Right ventricle myocardium inferior (tissue), 1 donor: ENCODE measurements at places on chromosomes 2 and 18.

DNA sequence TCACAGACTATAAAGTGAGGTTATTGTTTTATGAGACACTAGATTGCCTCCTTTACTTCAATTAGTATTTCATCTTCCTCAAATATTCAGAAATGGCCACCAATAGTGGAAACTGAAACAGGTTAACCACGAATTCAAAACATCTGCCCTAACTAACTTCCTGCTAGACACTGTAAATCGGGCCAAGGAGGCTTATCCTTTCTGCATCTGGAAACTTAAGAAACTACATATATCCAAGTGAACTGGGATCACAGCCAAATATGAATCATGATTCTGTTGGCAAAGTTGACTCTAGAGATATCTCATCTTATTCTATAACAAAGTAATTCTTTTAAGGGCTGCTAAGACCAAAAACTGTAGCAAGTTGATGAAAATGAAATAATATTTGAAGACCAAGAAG, 136.6 kb upstream of the ZC3H15 start:
- no peak for DNase-seq

DNA sequence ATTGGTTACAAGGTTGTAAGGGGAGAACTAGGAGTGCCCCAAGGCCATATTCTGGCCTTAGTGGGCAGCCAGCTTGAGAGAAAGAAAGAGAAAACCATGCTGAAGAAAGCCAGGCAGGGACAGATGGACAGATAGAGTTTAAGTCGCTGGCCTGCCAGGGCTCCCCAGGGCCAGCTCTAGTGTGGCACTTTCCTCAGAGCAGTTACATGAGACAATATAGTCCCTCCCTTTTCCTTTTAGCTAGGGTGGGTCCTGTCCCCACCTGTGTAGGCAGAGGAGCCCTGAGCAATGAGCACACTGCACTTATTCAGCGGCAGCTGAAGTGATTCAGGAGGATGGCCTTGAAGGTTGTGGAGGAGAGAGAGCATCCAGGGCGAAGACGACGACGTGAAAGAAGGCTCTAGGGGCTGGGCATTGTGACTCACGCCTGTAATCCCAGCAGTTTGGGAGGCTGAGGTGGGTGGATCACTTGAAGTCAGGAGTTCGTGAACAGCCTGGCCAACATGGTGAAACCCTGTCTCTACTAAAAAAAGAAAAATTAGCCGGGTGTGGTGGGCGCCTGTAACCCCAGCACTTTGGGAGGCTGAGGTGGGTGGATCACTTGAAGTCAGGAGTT, 152.0 kb upstream of the SLC1A4 start:
- no peak for DNase-seq

- DNase-seq: no peak
These were observed 184.2 kb upstream of the KLHL29 start for GRCh38 chr2:23200787-23201114.

DNA sequence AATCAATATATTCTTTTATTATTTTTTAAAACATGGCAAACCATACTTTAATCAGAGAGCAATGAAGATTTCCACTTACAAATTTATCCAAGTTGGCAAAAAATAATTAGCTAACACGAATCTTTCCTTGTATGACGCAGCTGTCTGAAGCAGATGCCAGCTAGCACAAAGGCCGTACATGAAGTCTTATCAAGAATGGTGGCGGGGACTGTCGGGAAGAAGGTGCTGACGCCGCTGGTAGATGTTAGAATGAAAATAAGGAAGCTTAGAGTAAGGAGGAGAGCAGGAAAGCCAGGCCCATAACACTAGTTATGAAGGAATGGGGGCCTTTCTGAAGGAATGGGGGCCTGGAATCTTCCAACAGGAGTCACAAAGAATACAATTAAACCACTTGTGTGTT, 96.7 kb downstream of the ZNF516 start:
- DNase-seq: no peak

DNA sequence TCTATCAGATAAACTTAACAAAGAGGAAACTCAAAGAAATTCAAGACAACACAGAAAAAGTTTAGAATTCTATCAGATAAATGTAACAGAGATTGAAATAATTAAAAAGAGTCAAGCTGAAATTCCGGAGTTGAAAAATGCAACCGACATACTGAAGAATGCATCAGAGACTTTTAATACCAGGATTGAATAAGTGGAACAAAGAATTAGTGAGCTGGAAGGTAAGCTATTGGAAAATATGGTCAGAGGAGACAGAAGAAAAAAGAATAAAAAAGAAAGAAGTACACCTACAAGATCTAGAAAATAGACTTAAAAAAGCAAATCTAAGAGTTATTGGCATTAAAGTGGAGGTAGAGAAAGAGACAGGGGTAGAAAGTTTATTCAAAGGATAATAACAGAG, 88.0 kb downstream of the ATP8B1 start:
- no peak for DNase-seq

- no peak for DNase-seq
These were observed 70.3 kb downstream of the ANTXR1 start for GRCh38 chr2:69083235-69083748.

DNA sequence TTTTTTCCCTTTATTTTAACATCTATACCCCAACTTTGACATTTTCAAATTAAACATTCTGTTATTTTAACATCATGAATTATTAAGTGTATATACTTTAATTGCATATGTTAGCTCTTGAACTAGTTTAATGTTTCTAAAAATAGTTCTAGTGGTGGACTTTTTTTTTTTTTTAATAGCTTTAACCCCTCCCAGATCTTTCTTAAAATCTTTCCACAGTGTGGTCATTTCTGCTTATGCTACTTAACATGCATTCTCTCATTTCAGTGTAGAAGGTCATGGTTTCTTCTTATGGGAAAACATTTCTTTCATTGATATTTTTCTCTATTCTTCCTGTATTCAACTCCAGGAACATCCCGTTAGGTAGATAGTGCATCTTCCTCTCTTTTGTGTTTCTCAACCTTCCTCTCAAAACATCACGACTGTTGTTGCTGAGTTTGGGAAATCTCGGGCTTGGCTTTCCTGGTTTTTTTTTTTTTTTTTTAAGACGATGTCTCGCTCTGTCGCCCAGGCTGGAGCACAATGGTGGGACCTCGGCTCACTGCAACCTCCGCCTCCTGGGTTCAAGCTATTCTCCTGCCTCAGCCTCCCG, 849 bp upstream of the TMEM18 start:
- no peak for DNase-seq

GRCh38 chr2:153287109-153287801, 191.3 kb downstream of the RPRM start:
- peak; percentile 71 for DNase-seq

GRCh38 chr2:56102866-56103265, 80.9 kb upstream of the CCDC85A start:
- no peak for DNase-seq

GRCh38 chr18:55390898-55391297, 197.1 kb downstream of the TCF4 start:
- DNase-seq: no peak

GRCh38 chr2:20062615-20063545, 11.5 kb upstream of the LAPTM4A start:
- DNase-seq: no peak

DNA sequence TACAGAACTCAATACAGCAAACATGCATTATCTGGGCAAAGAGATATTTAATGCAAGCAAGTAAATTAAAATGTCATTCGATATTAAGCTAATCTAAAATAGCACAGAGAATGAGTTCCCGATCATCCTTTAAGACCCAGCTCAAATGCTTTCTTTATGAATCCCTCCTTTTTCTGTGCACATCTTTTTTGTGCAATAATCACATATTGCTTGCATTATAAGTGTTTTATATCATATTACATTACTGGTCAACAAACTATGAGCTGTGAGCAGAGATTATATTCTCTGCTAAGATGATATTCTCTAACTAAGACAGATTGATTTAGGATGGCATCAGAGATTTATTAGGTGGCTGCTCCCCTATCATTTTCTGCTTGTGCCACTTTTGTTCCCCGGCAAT, 146.1 kb downstream of the ERBB4 start:
- no peak for DNase-seq

- no peak for DNase-seq
These were observed 217.1 kb downstream of the SLC4A3 start for GRCh38 chr2:219844401-219845091.

GRCh38 chr2:9574331-9574730, 18.7 kb upstream of the ADAM17 start:
- no peak for DNase-seq
